ENCODE measurements at places on chromosomes 2 and 18.

- DNase-seq = no peak
These were observed 79.2 kb upstream of the MYO3B start for GRCh38 chr2:170098626-170099312.

GRCh38 chr2:58146707-58147106, 94.4 kb downstream of the FANCL start:
- no peak for DNase-seq

DNA sequence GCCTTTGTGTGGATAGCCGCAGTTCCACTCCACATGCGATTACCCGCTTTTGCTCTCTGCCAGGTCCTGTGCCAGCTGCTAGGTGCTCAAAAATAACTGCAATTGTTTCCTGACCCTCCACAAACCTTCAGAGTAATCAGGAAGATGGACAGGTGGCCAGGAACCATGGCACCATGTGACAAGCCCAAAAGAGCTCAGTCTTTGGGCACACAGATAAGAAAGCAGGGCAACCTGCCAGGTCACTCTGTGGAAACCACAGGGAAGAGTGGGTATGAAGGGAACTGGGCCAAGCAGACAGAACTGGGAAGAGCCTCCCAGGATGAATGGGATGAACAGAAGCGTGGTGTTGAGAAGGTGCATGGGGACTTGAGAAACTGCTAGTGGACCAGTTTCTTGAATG, 79.4 kb upstream of the AGAP1 start:
- DNase-seq = no peak

GRCh38 chr2:105196651-105197050, 44.9 kb upstream of the GPR45 start:
- DNase-seq = no peak

- no peak for DNase-seq
These were observed 8.1 kb downstream of the NBEAL1 start for GRCh38 chr2:203022751-203023150.

DNA sequence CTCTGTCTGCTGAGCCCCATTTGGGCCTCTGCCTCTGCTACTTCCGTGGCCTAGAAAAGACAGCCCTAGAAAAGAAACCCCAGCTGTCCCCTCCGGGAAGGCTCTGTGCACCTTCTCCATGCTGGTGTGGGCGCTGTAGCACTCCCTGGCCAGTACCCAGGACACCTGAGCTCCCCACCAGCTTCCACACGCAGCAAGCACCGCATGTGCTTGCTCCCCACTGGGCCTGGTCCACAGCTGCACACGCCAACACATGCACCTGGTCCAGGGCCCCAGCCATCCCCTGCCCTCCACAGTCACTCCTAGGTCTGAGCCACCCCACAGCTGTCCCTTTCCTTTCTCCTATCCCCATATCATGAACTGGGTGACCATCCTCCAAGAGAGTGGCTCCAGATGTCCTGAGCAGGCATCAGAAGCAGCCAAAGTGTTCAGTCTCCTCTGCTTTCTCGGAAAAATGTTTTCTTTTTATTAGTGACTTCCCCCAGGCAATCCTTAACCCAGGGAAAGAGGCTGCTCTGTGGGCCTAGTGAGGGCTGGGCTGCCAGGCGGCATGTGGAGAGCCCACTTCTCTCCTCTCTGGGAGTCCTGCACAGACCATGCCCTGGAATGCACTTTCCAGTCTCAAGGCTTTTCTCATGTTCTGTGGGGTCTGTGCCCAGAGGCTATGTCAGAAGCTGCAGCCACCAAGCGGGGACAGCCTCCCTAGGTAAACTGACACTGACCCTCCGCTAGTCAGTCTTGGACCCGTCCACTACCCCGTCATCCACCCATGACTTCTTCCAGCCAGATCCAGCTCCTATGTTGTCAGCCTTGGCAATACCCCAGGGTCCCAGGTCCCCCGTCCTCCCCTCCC, 133.7 kb downstream of the KLHL29 start:
- DNase-seq = no peak
